BE2C (cell line): ENCODE measurements at places on chromosomes 3 and 15.

GRCh38 chr15:77034695-77035489, 36.0 kb downstream of the TSPAN3 start:
- peak; percentile 47 for DNase-seq

DNA sequence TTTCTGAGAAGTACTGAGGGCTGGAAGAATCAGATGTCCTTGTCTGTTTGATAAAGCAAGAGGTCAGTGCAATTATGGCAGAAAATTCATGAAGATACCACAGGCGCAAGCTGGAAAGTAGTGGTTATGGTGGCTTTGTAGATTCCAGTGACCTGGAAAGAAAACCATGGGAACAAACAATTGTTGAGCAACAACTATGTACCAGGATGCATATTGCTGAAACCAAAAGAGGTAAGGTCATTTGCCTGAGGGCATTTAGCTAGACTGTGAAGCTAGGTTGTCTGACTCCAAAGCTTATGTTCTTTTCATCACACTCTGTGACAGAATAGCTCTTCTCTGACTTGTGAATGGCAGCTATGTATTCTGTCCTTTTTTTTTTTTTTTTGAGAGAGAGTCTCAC, 74.0 kb downstream of the B3GALNT1 start:
- no peak for DNase-seq

DNA sequence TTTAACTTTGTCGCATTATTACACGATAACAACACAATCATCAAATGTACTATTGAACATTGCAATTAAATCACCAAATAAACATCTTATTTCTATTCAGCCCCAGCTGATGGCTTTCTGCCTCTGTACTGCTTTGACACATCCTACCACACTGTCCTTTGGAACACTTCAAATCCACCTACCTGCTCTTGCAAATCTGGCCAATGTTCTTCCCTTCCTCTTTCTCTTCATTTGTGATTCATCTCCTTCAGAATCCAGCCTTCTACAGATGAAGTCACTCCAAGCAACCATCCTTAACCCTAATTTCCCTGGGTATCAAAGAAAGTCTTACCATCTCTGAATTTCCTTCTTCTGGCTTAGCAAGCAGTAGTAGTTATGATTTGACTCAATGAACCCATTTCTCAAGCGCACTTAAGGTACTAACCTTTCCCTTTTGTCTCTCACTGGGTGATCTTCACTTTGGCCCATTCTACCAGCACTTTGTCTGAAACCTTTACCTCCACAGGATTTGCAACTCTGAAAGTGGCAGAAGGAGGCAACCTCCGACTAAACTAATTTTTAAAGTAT, 502.9 kb downstream of the FOXP1 start:
- DNase-seq: no peak

- DNase-seq: no peak
Measured at GRCh38 chr3:153783106-153783505, 338.1 kb upstream of the ARHGEF26 start.

DNA sequence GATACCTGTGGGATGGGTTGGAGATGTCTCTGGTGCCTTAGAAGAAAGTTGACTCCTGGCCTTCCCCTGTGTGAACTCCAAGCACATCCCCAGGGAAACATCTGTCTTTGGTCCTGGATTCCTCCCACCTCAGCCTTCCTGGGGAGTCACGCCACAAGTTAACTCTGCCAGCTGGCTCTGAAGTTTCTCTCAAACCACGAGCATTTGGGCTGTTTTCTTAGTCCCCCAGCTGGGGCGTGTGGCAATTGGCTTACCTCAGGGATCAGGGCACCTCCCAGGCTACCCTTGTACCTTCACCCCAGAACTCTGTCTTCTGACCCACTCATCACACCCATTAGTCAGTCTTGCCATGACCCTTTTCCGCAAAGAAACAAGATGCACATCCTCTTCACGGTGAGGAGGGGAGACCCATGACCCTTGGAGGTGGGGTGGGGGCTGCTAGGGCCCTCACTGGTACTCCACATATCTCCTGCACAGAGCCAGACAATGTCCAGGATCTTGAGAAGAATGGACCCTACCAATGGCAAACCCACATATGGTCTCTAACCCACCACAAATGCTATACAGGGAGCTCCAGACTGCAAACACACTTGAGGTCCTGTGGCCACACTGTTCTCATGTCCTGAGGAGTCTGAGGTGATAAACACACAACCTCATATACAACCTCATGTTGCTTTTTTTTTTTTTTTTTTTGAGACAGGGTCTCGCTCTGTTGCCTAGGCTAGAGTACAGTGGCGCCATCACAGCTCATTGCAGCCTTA, 3.9 kb downstream of the NEIL1 start:
- no peak for DNase-seq

DNA sequence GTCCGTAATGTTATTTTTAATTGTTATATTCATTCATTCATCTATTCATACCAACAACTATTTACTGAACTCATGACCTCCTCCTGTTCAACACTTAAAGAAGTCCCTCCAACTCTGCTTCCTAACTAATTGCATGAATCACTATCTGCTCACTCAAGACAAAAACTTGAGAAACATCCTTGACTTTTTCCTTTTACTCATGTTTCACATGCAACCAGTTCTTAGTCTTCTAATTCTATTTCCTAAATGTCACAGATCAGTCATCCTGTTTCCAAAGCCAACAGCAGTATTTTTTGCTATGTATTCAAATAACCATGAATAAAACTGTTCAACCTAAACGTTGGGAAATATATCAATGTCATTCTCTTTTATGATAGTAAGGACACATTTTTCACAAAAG, 124.6 kb upstream of the GBE1 start:
- DNase-seq: no peak

DNA sequence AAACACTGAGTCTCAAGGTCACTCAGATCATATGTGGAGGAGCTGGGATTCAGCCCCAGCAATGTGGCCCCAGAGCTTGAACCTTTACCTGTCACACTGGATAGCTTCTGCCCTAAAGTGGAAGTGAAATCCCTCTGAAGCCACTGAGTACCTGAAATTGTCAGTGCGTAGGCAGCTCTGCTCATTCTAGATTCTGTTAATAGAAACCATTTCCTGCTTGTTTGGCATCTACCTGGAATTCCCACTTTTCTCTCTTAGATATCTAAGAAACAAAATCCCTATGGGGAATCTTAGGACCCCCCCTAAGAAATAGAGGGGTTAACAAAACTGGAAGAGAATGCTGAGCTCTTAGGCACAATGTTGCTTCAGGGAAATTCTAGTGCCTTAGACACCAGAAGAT, 29.8 kb downstream of the FBXL22 start:
- DNase-seq: no peak

DNA sequence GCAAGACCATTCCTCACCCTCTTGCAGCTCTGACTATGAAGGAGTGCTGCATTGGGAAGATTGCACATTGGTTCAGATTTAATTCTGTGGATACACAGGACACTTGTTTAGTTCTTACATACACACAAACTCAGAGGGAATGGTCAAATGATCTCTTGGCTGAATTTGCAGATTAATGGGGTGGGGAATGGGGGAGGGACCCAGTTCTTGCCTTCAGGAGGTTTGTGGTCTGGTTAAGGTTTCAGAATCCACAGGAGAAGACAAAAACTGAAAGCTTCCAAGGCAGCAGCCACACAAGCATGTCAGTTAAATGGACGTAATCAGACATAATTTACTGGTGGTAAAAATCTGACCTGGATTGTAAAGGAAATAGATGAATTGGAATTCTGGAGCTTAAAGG, 257.1 kb upstream of the ROPN1 start:
- no peak for DNase-seq

DNA sequence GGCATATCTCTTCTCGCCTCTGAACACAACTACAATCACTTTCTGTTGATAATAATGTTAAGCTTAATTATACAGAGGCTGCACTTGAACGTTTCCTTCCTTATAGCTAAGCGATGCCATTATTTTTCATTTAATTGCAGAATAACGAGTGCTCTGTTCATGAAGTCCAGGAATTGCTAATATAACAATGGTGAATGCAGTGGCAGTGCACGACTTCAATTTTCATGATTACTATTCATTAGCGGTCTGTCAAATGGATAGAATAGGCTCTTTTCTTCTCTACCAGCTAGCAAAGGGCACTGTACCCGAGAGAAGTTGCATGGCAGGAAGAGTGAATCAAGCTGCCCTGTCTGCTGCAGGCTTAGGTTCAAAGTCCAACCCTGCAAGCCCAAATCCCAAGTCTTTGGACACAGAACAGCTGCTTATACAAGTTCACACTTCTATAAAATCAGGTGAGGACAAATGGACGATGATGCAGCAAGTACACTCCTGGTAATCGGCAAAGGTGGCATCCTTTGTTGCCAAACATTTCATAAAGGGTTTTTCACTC, 75.6 kb downstream of the PDZRN3 start:
- DNase-seq: no peak

GRCh38 chr3:52104684-52105640, 48.6 kb upstream of the DUSP7 start:
- no peak for DNase-seq

- DNase-seq: no peak
Measured at GRCh38 chr3:141184430-141184829, 47.2 kb upstream of the PXYLP1 start.

- DNase-seq: peak; percentile 49
Measured at GRCh38 chr3:149717391-149718056, 34.8 kb downstream of the COMMD2 start.

- DNase-seq: no peak
Measured at GRCh38 chr3:140980663-140981062, 39.0 kb downstream of the SLC25A36 start.

- DNase-seq: no peak
Measured at GRCh38 chr3:73933585-73933984, 308.8 kb upstream of the PDZRN3 start.

DNA sequence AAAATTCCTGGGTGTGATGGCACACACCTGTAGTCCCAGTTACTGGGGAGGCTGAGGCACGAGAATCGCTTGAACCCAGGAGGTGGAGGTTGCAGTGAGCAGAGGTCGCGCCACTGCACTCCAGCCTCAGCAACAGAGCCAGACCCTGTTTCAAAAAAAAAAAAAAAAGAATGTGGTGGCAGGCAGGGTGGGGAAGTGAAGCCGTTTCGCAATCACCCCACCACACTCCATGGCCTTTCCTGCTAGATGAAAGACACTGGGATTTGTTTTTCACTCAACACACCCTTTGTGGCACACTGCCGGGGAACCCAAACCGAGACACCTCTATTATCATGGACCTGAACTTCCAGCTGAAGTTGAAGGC, 172.4 kb upstream of the IQSEC1 start:
- no peak for DNase-seq

- DNase-seq: no peak
Measured at GRCh38 chr3:74523811-74524210, 90.6 kb downstream of the CNTN3 start.

DNA sequence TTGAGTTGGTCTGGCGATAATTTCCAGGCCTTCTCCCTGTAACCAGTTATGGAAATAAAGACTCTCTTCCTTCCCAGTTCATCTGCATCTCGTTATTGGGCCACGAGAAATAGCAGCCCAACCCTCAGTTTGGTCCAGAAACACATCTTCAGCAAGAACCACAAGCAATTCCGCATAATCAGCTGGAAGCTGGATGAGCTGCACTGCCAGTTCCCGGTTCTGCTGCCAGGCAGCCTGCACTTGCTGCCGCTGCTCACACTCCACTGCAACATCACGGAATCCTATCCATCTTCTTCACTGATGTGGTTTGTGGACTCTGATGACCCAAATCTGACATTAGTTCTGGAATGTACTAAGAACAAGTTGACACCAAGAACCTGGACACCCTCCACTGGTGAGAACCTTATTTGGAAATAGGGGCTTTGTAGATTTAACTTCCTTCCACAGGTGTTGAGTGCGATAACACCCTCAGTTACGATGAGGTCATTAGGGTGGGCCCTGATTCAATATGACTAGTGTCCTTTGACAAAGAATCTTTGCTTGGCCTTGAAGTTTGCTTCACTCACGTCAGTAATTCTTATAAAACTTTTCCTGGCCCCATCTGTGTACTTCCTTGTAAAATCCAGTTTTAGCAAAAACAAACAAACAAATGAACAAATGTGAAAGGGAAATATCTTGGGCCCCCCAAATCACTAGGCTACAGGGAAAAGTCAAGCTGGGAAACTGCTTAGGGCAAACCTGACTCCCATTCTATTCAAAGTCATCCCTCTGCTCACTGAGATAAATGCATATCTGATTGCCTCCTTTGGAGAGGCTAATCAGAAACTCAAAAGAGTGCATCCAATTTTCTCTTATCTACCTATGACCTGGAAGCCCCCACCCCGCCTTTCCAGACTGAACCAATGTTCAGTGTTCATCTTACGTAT, 221.9 kb upstream of the PROK2 start:
- no peak for DNase-seq

DNA sequence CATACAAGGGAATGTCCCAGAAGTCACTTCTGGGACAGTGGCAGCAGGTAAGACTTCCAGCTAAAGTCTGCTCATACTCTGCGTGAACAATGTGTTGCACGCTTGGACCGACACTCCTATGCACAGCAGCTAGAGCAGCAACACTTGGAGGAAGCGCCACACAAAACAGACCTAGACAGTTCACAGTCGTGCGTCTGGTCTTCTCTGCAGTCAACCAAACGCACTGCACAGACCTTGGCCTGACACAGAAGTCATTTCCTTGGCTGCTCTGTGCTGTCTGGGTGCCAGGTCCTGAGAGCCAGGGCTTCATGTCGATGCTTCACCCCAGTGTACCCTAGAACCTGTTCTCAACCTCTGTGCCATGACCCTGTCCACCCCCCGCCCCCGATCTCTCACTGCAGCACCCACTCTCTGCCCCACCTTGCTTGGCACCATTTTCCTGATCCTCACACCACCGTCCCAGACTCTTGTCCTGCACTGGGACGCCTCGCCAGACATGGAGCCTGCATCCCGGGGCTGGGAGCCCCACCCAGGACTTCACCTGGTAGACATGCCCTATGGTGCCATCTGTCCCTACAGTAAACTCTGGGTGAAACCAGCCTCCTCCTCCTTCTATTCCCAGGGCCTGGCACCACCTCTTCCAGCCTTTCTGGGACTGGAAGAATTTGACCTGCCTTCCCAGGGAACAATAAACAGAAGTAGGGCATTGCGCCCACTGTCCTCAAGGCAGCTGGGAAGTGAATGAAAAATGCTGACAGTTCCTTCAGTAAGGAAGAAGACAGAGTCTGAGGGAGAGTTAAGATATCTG, 3.1 kb downstream of the ATP10A start:
- no peak for DNase-seq

DNA sequence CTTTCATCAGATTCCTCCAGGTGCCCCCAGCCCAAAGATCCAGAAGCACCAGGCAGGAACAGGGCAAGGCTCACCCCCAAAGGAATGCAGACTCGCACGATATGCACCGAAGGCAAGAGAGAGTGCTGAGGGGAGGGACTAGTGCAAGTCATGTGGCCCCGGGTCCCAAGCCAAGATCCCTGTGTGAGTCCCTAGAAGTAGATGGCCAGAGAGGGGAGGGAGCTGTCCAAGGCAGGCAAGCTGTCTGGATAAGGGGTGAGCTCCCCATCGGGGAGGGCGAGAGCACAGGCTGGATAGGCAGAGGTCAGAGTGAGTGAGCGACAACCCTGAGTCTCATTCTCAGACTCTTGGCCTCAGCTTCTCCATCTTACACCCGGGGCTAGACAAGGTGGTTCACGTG, 171.5 kb upstream of the LINGO1 start:
- no peak for DNase-seq

GRCh38 chr15:90031231-90031791, 30.2 kb downstream of the ZNF710 start:
- DNase-seq: no peak

- no peak for DNase-seq
Measured at GRCh38 chr3:118000219-118000618, 1034.4 kb downstream of the IGSF11 start.
